ENCODE measurements at places on chromosomes 11 and 22. TPM values are rescaled to one million over a fixed set of nuclear protein-coding genes. Genes with fewer than 3 reads are reported as not detected.

- peak; percentile 48 for DNase-seq
- H3K27ac ChIP-seq = peak overlapping the region; percentile 6
Measured at GRCh38 chr22:35842954-35843353, 125.3 kb downstream of the APOL5 start.

OR52I1 gene
- 0.27 TPM for total RNA-seq

DNA sequence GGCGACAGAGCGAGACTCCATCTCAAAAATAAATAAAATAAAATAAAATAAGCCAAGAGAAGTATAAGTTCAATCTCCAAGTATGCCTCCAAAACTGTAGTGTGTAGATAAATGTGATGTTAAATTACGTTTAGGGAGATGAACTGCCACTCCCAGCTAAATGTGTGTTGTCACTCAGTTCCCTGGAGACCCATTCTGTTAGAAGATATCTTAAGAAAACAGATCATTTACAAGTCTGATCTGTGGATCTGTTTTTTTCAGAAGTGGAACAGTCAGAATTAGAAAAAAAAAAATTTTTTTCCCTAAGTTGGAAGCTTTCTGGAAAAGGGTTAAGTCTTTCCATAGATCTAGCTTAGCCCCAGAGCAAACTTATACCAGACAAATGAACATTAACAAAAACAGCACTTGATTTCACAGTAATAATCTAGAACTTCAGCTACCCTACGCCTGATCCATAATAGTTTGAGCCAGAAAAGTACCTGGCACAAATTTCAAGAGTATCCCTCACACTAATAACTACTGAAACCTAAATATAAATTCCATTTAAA is 18.2 kb downstream of the CELF1 start:
- H3K27me3 ChIP-seq = peaks cover 2% of the 10 kb centered on the region
- peak overlapping the region; percentile 34 for H3K4me3 ChIP-seq
- peaks cover 26% of the 10 kb centered on the region for H3K4me1 ChIP-seq
- H3K36me3 ChIP-seq = no peaks in the 10 kb centered on the region

GRCh38 chr11:78074756-78075155 is 4.9 kb downstream of the NDUFC2 start:
- H3K27ac ChIP-seq = peak overlapping the region; percentile 15
- no peak overlapping the region for H3K4me3 ChIP-seq
- peaks cover 17% of the 10 kb centered on the region for H3K4me1 ChIP-seq
- peak; percentile 27 for DNase-seq
- H3K36me3 ChIP-seq = no peaks in the 10 kb centered on the region
- H3K27me3 ChIP-seq = peaks cover 2% of the 10 kb centered on the region

- H3K27me3 ChIP-seq = peaks cover 2% of the 10 kb centered on the region
- H3K4me3 ChIP-seq = no peak overlapping the region
- no peaks in the 10 kb centered on the region for H3K36me3 ChIP-seq
- no peak for DNase-seq
- H3K4me1 ChIP-seq = no peaks in the 10 kb centered on the region
- no peak overlapping the region for H3K27ac ChIP-seq
Measured at GRCh38 chr22:19012308-19012986, 76.4 kb upstream of the PRODH start.

- no peak for DNase-seq
- no peak overlapping the region for H3K4me3 ChIP-seq
- no peaks in the 10 kb centered on the region for H3K27me3 ChIP-seq
- H3K4me1 ChIP-seq = peaks cover 5% of the 10 kb centered on the region
- no peaks in the 10 kb centered on the region for H3K36me3 ChIP-seq
- H3K27ac ChIP-seq = no peak overlapping the region
Measured at GRCh38 chr11:37076866-37077265, 478.8 kb upstream of the RAG2 start.

DNA sequence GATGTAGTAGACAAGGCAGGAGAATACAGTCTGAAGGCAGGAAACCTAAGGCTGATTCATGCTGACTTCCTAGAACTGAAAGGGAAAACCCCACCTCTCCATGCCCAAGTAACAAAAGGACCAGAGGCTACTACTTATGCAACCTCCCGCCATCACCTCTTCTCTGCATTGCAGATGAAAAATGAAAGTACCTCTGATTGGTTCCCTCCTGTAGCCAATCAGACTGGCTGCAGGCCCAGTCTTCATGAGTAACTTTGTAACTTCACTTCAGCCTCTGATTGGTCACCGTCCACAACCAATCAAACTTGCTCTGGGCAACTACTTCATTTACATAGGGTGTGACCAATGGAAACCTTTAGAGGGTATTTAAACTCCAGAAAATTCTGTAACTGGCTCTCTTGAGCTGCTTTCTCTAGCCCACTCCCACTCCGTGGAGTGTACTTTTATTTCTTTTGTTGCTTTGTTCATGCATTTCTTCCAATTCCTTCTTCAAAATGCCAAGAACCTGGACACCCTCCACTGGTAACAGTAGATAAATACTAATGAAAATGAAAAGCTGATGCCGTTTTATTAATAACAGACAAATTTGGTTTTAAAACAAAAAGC is 5.2 kb upstream of the MAP6 start:
- H3K4me3 ChIP-seq = no peak overlapping the region
- no peak overlapping the region for H3K27ac ChIP-seq
- H3K4me1 ChIP-seq = no peaks in the 10 kb centered on the region
- peaks cover 4% of the 10 kb centered on the region for H3K27me3 ChIP-seq
- no peak for DNase-seq

GRCh38 chr11:7031471-7031871 is 11.2 kb downstream of the NLRP14 start:
- no peak for DNase-seq
- no peak overlapping the region for H3K27ac ChIP-seq
- no peaks in the 10 kb centered on the region for H3K27me3 ChIP-seq
- no peaks in the 10 kb centered on the region for H3K36me3 ChIP-seq

DNA sequence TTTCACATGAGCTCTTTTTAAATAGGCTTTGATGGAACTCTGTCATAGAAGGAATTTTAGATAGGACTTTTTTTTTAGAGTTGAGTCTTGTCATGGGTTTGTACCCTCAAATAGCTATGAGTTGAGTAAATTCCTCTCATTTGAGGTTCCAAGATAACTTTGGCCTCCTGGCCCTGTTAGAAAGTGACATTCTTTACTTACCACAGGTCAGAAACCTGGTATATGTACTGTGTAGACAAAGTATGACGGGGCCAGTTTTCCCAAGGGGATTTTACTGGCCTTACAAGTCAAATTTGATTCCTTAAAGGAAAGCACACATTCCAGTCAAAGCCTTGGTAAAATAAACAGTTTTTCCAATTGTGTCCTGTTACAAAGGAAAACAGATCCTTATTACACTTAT is 729.3 kb upstream of the LUZP2 start:
- H3K27ac ChIP-seq = no peak overlapping the region
- no peak overlapping the region for H3K4me3 ChIP-seq
- no peak for DNase-seq
- no peaks in the 10 kb centered on the region for H3K4me1 ChIP-seq
- H3K27me3 ChIP-seq = no peaks in the 10 kb centered on the region

NPAS4 gene
- total RNA-seq = 0.78 TPM

EMID1 gene
- 0.76 TPM for total RNA-seq

GRCh38 chr11:44909557-44909956 is 41.1 kb downstream of the TP53I11 start:
- DNase-seq = no peak
- peaks cover 12% of the 10 kb centered on the region for H3K27me3 ChIP-seq
- no peak overlapping the region for H3K27ac ChIP-seq
- H3K4me1 ChIP-seq = peaks cover 46% of the 10 kb centered on the region
- H3K36me3 ChIP-seq = no peaks in the 10 kb centered on the region
- H3K4me3 ChIP-seq = no peak overlapping the region

- H3K36me3 ChIP-seq = no peaks in the 10 kb centered on the region
- H3K27me3 ChIP-seq = peaks cover 5% of the 10 kb centered on the region
- no peaks in the 10 kb centered on the region for H3K4me1 ChIP-seq
- H3K27ac ChIP-seq = no peak overlapping the region
- DNase-seq = no peak
- H3K4me3 ChIP-seq = no peak overlapping the region
Measured at GRCh38 chr22:42025421-42025820, 26.8 kb downstream of the WBP2NL start.

PATE2 gene
- total RNA-seq = not detected

DNA sequence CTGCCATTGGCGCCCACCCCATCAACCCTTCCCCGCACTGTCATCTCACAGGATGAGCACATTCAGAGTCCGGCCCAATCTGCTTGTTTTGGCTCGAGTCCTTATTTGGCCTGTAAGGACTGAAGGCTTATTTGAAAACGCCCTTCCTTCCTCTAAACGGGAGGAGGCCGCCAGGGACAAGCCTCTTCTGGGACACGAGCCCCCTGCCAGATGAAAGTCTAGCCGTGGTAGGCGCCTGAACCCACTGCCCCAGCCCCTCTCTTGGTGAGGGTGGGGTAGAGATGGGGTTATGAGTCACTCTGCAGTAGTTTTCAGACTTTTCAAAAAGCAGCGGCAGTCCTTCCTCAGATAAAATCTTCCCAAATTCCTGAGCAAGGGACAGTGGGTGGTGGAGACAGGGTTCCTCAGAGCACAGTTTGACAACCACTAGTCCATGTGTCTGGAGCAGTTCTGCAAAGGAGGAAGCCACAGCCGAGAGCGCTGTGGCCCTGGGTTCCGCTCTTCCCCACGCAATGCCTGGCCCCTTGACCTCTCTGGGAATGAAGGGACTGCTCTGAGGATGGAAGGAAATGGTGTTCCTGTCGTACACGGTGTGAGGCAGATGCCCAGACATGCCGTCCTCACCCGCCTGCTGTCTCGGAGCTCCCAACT is 57.0 kb downstream of the MYH9 start:
- DNase-seq = no peak
- H3K4me3 ChIP-seq = peak overlapping the region; percentile 34
- peaks cover 10% of the 10 kb centered on the region for H3K27me3 ChIP-seq
- no peaks in the 10 kb centered on the region for H3K36me3 ChIP-seq

- no peak overlapping the region for H3K4me3 ChIP-seq
- H3K27me3 ChIP-seq = peaks cover 7% of the 10 kb centered on the region
- no peak for DNase-seq
- peak overlapping the region; percentile 9 for H3K27ac ChIP-seq
Measured at GRCh38 chr11:11584530-11584810, 37.3 kb downstream of the GALNT18 start.

- peaks cover 12% of the 10 kb centered on the region for H3K36me3 ChIP-seq
- DNase-seq = no peak
- no peak overlapping the region for H3K4me3 ChIP-seq
- H3K27me3 ChIP-seq = peaks cover 9% of the 10 kb centered on the region
- no peak overlapping the region for H3K27ac ChIP-seq
Measured at GRCh38 chr22:49190816-49191505, 636.7 kb downstream of the BRD1 start.

DNA sequence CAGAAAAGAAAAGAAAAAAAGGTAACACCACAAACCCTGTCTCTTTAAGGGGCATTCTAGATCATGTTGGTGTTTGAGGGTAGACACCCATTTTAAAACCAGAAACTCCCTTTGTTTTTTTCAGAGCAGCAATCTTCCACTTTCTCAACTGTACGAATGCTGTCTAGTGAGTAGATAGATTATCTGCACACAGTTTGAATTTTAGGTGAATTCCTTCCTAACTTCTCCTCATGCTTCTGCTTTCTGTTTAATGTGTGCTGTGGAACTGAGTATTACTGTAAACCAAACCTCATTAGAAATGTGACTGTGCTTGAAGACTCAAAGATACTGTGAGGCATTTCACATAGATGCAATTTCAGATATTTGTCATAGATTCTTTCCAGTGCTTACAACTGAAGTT is 102.4 kb downstream of the PRMT3 start:
- H3K27me3 ChIP-seq = peaks cover 3% of the 10 kb centered on the region
- peaks cover 11% of the 10 kb centered on the region for H3K4me1 ChIP-seq
- H3K4me3 ChIP-seq = no peak overlapping the region
- H3K27ac ChIP-seq = no peak overlapping the region
